Cerebellar cortex (tissue), 1 donor: ENCODE measurements at places on chromosomes 2 and 18.

GRCh38 chr2:31302940-31303563, 69.1 kb downstream of the EHD3 start:
- no peak for DNase-seq

DNA sequence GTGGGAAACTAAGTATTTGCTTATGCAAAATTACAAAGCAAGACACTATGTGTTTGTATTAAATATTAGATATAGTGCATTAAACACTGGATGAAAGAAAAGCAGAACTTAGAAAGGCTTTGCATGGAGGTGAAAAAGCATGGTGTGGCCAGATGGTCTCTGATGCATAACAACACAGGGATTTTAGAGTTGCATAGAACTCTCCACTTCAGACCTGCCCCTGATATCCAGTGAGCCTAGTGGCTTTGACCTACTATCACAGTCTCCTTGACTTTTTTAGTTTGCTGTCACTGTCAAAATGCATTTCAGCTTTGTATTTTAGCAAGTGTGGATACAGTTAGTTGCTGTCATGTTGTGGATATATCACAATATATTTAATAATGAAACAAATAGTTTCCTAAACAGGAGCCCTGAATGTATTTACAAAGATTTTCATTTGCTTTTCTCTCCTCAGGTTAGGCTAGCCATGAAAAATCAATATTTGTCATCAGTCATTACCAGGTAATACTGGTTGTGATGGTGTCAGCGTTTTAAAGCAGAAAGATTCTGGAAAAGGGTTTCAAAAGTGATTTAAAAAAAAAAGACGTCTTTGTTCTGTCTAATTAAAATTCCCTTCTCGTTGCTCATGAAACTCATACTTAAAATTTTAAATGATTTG, 5.2 kb downstream of the CSRNP3 start:
- DNase-seq, result no peak

- no peak for DNase-seq
Observed at GRCh38 chr2:133497270-133497893, 70.9 kb downstream of the NCKAP5 start.

- DNase-seq, result peak; percentile 11
Observed at GRCh38 chr2:240374085-240374907, 61.2 kb upstream of the GPC1 start.

- DNase-seq, result no peak
Observed at GRCh38 chr2:187775651-187776050, 221.4 kb upstream of the TFPI start.

- DNase-seq, result no peak
Observed at GRCh38 chr18:29226213-29226612, 1049.3 kb upstream of the CDH2 start.

- DNase-seq, result no peak
Observed at GRCh38 chr2:119483896-119484718, 40.2 kb downstream of the SCTR start.

- no peak for DNase-seq
Observed at GRCh38 chr2:5328826-5329225, 363.4 kb upstream of the SOX11 start.

DNA sequence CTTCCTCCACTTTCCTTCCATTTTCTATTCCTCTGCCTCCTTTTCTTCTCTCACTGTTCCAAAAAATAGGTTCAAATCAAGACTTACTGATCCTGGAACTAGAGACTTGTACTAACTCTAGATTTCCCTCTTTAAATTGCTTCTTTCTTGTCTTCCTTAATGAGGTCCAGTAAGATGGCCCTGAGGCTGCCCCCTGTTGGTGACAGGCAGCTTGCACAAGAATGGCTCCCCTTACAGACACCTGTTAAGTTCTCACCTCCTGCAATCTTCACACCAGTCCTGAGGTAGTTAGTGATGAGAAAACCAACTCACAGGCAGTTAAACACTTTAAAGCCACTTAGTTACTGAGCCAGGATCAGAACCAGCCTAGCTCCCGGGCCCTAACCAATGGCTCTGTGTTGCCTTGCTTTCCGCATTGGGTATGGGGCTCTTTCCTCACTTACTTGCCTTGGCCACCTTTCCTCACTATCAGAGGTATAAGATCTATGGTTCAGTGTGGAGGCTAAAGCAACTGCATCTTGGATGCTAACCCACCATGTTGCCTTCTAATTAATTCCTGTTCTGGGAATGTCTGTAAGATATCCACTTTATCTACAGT, 130.6 kb downstream of the AKAIN1 start:
- DNase-seq, result peak; percentile 13

DNA sequence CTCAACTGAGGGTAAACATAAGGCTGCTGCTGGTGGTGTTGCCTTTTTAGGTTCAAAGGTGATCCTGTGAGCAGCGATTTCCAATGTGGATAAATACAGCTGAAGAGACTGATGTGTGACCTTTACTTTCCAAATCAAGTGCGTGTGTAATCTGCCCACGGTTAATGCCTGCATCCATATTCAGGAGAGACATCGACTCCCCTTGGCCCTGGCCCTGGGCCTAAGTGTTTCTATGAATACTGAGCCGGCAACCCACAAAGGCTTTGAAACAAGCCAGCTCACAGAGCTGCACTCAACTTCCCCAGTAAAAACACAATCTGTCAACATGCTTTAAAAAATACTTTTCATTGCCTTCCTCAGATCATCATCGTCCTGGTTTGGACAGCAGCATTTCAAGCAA, 1026.6 kb downstream of the TMEM182 start:
- no peak for DNase-seq

GRCh38 chr2:19809206-19809605, 92.6 kb downstream of the TTC32 start:
- no peak for DNase-seq

DNA sequence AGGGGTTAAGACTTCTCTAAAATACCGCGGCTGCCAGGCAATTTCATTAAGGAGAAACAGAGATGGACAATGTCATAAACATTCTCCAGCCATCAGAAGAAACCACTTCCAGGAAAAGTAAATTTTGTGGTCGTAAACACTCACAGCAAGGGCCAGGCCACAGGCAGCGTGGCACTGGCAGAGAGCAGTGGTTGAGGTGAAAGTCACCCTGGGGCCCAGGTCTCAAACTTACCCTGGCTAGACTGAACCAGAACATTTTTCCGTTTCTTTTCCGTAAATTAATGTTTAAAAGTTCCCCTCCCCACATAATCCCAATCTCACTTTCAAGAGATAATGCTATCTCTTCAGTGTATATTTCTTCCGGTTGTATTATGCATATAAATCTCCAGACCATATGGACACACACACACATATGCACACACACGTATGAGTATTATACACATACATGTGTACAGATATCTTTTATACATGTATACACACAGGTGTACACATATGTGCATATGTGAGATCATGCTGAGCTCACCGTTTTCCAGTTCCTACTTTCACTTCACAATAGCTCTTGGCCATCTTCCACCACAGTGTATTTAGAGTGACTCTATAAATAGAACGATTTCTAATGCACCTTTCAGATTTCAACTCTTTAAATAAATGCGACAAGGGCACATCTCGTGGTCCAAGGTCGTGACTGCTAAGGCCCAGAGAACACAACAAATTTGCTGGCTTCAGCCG, 90.1 kb downstream of the MALT1 start:
- DNase-seq, result no peak

DNA sequence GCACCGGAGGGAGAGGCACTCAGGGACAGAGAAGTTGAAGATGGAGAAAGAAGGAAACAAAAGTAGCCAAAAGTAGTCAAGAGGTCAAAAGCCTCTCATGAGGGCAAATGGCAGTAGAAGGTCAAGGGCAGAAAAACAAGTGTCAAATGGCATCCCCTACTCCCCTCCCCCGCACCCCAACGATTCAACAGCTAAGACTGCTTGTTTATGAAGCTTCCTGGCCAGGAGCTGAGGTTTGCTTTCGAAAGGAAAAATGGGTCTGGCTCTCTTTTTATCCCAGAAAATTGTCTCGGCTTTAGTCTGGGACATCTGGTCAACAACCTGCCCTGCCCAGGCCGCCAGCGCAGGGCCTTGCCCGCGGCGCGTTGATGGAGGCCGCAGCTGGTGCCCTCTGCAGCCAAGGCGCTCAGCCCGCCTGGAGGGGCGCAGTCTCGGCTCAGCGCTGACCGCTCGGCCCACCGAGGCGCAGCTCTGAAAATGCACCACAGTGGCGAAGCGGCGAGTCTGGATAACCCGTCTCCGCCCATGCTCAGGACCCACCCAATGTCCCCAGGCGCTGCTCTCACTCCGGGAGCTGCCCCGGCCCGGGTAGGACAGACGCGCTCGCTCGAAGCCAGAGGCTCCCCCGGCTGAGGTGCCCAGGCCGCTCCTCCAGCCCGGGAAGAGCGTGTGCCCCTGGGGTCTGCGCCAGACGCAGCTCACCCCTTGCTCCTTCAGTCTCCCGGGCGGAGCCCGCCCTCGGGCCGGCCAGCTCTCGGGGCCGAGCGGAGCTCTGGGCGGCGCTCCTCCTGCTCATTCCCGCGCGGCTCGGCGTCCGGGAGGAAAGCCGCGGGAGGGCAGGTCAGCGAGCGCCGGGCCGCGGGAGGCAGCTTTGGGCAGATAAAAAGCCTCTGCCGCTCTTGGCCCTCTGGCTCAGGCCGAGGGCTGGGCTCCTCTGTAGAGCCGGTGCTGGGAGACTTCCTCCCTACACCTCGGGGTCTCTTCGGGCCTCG, 1.8 kb upstream of the TBR1 start:
- DNase-seq, result peak; percentile 23

DNA sequence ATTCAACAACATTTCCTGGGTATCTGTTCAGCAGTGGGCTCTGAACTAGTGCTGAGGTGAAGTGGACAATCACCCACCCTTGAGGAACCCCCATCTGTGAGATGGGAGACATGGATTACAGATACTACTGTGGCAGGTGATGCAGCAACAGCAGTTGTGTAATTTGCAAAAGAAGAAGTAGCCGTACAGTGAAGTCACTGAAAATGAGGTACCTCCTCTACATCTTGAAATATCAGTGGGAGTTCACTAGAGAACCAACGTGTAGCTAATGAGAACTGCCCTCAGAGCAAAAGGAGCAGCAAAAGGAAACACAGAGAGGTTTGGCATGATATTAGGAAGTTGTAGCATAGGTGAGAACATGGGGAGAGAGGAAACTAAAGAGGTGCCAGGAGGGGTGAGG, 41.3 kb downstream of the VSNL1 start:
- no peak for DNase-seq

DNA sequence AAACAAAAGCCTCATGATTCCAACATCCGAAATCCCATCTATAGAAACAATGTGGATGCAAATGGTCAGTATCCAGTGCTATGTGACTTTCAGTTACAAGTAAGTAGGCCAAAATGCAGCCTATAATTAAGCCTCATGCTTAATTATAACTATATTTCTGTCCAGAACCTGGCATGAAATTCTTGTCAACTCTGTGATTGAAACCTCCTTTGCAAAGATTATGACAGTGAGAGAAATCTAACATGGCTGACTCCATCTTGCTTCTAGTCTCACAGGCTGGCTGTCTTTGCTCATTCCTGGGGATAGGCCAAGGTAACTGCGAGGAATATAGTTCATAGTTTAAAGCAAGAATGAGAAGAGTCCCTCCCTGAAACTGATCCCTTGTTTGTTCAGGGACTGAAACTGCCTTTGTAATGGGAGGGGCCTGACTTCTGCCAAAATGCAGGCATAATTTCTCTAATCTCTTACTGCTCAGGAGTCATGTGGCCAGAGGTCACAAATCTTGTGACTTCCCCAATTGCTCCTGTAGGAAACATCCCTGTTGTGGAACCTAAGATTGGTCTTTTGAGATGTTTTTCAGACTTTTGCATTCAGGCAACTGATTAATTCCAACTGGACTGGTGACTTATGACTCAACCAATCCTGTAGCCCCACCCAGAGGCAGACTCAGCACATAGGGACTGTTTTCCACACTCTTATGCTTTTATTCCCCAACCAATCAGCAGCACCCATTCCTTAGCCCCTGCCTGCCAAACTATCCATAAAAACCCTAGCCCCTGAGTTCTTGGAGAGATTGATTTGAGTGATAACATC, 84.5 kb upstream of the TLK1 start:
- no peak for DNase-seq

DNA sequence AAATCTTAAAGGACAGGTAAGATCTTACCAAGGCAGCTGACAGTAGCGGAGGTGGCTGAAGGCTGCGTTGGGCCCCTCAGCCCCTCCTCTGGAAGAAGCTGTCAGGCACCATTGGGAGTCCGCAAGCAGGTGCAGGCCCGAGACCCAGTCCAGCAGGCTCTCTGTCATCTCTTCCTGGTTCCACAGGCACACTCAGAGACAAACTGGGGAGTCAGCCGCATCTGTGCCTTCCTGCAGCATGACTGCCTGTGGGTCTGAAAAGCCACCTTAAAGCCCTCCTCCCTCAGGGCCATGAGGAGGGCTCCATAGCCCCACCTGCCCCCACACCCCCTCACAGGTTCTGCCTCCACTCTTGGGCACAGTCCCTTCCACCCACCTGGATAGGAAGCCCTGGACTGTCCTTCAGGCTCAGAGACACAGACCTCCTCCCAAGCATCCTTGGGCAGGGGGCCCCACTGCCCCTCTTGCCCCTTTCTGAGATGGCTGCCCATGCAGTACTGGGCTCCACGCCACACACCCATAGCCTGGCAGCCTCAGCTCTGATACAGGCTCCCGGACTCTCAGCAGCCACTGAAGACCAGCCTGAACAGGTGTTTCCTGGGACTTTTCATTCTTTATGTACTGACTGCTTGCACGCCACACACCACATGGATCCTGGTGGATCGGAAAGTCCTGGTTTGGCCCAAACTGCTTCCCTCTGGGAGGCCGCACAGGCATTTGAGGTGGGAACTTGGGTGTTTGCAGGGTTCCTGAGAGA, 239.8 kb downstream of the SEPTIN10 start:
- DNase-seq, result no peak

GRCh38 chr2:150944315-150944714, 317.3 kb downstream of the RBM43 start:
- DNase-seq, result no peak

GRCh38 chr2:207215308-207215707, 49.6 kb upstream of the KLF7 start:
- no peak for DNase-seq

- DNase-seq, result peak; percentile 75
Observed at GRCh38 chr18:49668574-49669275, 106.9 kb downstream of the LIPG start.

GRCh38 chr18:32937066-32937465, 164.2 kb upstream of the KLHL14 start:
- no peak for DNase-seq

DNA sequence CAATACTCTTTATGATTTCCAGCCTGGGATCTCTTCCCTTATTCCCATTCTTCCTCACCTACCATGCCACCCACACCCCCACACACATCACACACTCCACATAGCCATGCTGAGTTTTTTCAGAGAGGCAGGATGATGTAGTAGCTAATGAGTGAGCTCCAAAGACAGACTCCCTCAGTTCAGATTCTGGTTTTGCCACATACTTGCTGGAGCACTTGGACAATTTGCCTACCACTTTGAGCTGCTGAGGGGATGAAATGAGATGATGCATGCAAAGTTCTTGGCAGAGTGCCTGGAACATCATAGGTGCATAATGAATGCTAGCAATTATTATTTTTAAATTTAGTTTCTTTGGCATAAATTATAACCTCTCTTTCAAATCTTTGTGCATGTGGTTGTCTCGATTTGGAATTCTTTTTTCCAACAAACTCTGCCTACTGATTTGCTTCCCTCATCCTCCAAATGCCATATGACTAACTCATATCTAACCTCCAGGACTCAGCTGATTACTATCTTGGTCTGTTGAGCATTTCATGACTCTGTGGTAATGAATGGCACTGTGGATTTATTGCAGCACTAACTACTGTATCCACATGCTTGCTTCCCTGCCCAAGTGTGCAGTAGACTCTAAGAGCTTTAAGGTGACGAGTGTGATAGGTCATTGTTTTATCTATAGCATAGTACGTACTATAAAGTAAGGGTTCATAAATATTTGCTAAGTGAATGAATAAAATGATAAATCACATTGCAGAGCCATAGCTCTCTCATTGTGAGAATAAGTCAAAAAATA, 99.1 kb downstream of the TACR1 start:
- DNase-seq, result no peak
